Stimulated activated naive CD4-positive, alpha-beta T cell treated with Interleukin-2 at 50 U/mL for 16 hours (primary cell): ENCODE measurements at places on chromosomes 2 and 18.

DNA sequence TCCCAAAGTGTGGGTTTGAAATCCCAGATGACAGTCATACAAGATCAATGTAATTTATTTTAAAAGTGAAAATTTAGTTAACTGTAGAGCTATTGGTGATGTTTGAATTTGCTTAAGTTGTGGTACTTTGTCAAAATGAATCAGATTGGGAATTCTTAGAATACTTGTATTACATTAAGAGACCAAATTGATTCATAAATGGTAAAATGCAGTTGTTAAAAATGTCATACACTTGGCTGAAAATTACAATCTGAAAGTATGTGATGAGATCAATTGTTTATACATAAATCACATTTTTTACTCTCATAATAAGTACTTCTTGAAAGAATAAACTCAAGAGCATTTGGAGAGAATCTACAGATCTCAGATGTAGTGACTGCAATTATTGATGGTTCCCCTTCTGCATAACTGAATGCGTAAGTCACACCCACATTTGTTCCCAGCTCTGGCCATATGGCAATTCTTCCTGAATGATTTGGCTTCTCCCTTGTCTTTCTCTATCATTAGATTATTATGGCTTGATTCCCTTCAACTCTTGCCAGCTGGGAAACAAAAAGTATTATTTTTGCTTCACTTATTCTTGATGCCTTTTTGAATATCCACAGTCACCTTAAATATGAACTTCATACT is 558.5 kb downstream of the CPS1 start:
- no peak for DNase-seq

GRCh38 chr2:88307817-88308216 is 137.7 kb downstream of the THNSL2 start:
- no peak for DNase-seq

- DNase-seq, result no peak
These were observed 30.9 kb upstream of the YPEL5 start for GRCh38 chr2:30115981-30116285.

- DNase-seq, result no peak
These were observed 83.3 kb upstream of the CAVIN2 start for GRCh38 chr2:191930205-191930604.

DNA sequence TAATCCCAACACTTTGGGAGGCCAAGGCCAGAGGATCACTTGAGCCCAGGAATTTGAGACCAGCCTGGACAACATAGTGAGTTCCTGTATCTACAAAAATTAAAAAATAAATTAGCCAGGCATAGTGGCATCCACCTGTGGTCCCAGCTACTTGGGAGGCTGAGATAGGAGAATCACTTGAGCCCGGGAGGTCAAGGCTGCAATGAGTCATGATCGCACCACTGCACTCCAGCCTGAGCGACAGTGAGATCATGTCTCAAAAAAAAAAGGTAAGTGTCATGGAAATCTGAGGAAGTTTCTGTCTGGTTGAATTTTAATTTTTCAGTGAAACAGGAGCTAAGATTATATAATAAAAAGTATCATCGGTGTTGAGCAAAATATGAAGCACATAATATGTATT is 2.5 kb upstream of the C2orf15 start:
- no peak for DNase-seq

- DNase-seq, result no peak
These were observed 55.0 kb upstream of the ITGA6 start for GRCh38 chr2:172372436-172372835.
